ENCODE measurements at places on chromosomes 2 and 18.

DNA sequence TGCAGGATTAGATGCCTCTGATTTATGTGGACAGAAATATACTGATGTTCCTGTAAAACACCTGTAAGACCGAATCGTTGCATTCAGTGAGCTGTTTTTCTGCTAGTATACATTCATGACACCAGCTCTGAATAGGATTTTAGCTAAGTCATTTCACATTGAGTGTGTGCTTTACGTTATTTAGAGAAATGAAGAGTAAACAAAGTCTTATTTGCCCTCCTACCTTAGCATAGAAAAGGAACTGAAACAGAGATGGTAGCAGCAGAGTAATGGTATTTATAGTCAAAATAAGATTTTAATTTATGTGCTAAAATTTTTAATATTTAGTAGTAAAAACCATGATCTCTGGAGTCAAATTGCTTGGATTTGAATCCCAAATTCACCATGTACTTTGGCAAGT is 168.0 kb downstream of the CERS6 start:
- no peak for DNase-seq

DNA sequence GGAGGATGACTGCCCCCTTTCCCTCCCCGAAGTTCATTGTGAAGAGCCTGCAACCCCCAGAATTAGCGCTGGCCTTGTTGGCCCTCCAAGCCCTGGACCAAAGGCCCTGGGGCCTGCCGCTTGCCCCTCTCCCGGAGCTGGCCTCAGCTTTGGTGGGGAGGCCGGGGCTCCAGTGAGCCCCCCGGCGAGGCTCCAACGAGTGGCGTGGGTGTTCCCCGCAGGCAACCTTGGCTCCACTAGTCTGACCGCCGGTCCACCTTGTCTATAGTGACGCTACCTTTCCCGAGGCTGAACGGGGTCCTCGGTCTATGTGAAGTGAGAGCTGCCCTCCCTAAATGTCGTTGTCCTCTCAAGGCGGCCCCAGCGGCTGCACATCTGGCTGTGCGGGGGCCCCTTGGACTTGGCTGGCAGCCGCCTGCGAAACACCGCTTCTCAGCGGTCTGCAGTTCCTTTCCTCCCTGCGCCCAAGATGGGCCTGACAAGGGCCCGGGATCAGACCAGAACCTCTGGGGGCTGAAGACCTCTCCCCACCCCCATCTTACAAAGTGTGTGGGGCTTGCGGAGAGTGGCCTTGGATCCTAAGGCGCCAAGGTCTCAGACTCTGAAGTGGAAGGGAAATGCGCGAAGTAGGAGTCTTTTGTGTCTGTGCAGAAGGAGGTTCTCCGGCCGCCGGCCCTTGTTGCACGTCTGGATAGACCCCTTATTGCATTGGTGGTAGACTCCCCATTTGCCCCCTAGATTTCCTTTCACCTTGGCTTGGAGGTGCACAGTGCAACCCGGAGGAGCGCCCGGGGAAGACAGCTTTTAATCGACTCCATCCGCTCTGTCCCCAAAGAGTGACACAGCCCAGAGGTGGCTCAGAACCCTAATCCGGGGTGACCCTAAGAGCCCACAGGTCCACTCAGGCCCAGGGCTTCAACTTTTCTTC is 3.9 kb upstream of the HOXD10 start:
- no peak for DNase-seq

DNA sequence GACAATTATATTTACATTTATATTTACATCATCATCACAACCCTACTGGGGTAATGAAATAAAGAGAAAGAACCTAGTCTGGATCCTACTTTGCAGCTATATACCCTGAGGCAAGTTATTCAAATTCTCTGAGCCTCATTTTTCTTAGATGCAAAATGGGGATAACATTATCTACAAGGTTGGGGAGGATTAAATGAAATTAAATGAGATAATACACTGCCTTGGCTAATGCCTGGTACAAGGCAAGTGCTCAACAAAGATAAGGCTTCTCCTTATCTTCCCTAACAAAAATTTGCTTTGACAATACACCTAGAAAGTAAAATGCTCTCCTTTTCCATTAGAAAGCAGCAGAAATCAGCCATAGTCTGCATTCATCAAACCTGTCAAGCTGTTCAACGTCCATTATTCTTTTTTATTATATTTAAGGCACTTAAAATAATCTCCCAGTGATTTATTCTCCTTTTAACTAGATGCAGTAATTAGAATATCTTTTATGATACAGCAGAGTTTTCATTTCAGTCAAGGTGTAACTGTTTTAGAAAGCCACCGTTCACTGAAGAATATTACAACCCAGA is 44.8 kb downstream of the TCF4 start:
- DNase-seq: no peak

DNA sequence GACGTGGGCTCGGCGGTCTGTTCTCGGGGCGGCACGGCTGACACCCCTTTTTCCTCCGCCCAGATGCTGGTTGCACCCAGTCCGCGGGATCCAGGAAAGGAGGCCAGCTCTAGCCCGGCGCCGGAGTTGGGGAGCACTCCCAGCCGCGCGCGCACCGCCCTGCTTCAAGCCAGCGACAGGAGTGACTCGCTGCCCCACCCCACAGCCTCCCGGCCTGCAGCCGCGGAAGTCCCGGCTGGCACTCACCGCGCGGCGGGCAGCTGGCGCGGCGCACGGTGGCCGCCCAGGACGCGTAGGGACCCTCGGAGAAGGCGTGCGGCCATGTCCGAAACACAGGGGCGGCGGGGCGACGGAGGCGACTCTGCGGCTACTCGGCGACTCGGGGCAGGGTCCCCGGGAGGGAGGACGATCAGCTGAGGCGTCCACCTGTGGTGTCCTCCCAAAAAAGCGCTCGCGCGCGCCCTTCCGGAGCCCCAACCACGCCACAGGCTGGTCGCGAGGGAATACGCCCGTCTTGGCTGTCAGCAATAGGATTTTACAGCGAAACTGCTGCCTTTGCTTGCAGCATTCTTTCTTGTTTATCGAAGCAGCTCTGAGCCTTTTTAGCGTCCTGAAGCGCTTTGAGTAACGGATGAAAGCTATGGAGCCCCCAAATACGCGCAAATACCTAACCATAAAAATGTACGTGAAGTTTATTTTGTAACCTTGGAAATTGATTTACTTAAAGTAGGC is at the start of gene ACADL:
ACADL (minus strand) TSS at position 507 of the 732 bp plus-strand sequence; CDS start at position 323, 184 bp downstream.
- DNase-seq: no peak

GRCh38 chr2:85405201-85406059 is 4.7 kb downstream of the CAPG start:
- peak; percentile 71 for DNase-seq

GRCh38 chr18:48038636-48039035 is 108.2 kb upstream of the SMAD2 start:
- no peak for DNase-seq

DNA sequence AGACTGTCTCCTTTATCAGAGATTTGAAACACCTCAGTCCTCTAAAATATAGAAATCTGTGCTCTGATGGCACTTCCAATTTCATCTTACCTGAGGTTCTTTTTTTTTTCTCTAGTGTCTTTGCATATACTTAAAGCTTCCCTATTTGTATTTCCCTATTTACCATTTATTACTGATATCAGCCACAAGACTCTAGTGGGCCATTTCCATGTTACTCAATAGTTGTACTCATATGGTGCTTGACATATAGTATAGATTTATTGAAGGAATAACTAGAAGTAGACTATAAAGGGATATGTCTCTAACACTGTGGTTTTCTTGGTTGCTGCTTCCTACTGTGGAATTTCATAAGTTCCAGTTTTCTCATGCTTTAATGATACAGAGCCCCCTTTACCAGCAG is 3.0 kb downstream of the RBM45 start:
- no peak for DNase-seq

- no peak for DNase-seq
These were observed 360.4 kb upstream of the KCNH7 start for GRCh38 chr2:163198972-163199371.

- no peak for DNase-seq
These were observed 55.2 kb upstream of the RTN4 start for GRCh38 chr2:55105456-55105855.

- peak; percentile 8 for DNase-seq
These were observed 10.1 kb downstream of the IL37 start for GRCh38 chr2:112920923-112921532.

DNA sequence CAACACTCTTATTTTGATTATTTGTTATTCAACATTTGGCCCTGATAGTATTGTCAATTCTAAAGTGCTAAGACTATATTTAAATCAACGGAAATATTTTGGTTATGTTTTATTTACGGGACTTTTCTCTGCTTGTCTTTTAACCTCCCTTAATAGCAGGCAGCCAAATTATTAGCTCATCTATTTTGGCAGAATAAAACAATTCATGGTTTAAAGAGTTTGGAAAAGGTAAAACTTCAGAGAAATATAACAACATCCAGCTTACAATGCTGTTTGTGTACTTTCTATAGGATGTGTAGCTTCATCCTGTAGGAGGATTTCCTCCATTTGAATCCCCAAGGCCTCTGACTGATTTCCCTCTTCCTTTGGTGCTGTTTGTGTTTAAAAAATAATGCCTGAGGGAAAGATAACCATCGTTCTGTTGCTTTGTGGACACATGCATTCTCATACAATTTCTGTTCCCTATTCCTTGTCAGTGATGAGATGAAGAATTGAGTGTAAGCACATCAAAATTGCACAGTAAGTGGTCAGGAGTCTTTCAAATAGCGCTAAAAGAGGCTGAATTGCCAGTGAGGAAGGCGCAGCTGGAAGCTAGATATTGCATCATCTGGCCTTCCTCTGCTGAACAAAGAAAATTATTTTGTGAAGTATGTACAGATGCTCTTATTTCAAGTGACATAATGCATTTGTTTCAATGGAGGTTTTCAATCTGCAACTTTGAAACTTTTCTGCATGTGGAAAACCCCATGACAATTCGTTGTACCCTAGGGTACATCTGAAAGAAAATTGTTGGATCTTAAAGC is 80.3 kb downstream of the CD28 start:
- no peak for DNase-seq

- DNase-seq: no peak
These were observed 6.1 kb downstream of the DCTN1 start for GRCh38 chr2:74373985-74374384.

GRCh38 chr2:191637182-191638078 is 40.5 kb upstream of the NABP1 start:
- DNase-seq: peak; percentile 23

DNA sequence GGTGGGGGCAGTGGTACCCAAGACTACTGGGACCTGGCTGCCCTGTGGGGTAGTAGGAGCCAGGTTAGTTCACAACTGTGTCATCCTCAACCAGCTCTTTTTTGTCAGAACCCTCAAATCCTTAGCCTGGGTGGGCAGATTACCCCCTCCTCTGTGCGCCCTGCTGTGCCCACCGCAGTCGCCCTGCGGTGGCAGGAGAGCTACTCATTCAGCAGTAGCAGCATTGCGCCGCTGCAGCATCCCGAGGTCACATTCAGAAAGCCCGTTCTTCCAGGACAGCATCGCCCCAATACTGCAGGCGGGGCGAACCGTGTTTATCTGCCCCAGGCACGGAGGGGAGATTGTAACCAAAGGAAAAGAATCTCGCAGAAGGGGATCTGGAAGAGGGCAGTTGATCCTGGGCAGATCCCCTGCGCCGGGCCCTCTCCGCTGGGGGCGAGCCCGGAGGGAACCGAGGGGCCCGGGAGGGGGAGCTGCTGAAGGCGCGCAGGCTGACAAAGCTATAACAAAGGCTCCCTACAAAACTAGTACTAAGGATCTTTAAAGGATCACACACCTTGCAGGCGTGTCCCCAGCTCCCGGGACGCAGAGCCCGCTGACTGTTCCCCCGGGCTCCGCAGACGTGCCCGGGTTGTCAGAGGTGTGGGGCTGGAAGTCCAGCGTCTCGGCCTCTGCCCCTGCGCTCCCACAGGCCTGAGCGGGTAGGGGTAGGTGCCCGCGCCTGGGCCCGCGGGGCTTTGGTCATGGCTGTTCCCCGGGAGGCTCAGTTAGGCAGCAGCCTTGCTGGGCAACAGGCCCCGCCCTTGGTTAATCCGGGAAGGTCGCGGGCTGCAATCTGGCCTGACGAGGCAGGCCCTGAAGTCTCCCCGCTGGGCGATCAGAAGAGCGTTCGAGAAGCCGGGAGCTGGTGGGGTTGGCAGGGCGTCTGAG is 13.2 kb downstream of the POU3F3 start:
- DNase-seq: no peak

- DNase-seq: no peak
These were observed 188.4 kb upstream of the TPO start for GRCh38 chr2:1224901-1225300.

Data from stimulated activated CD4-positive, alpha-beta T cell treated with anti-CD3 and anti-CD28 coated beads, Interleukin-4, amount 100 ng/mL, for 24 hours (primary cell).